Liver (tissue), 10 donors: ENCODE measurements at places on chromosomes 12 and 14. TPM values are rescaled to one million over a fixed set of nuclear protein-coding genes. Genes with fewer than 3 reads are reported as not detected.

- DNase-seq, result no peak
Measured at GRCh38 chr14:56300495-56300894, 182.3 kb downstream of the PELI2 start.

DNA sequence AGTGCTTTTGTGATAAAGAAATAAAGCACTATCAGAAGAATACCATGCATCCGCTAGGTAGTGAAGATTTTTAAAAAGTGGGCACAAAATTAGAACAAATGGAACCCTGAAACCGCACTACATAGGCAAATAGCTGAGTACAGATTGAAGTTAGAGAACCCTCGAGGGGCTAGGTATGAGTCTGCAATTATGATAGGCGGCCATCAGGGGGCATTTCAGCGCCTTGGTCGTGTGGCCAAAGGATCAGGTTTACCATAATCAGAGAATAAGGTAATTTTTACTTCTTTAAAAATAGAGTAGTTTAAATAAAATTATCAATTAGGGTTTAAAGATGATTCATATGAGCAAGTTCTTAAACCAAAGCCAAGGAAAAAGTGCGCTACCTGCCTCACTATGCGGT lies 129.8 kb downstream of the TMX1 start:
- no peak for DNase-seq

The MYH6 gene
- polyA plus RNA-seq, result not detected

GRCh38 chr12:126493366-126494108 lies 1428.3 kb downstream of the AACS start:
- no peak for DNase-seq

- no peak for DNase-seq
Measured at GRCh38 chr12:128543460-128543859, 276.5 kb downstream of the TMEM132C start.

- no peak for DNase-seq
Measured at GRCh38 chr14:99261912-99262787, 9.8 kb downstream of the BCL11B start.

DNA sequence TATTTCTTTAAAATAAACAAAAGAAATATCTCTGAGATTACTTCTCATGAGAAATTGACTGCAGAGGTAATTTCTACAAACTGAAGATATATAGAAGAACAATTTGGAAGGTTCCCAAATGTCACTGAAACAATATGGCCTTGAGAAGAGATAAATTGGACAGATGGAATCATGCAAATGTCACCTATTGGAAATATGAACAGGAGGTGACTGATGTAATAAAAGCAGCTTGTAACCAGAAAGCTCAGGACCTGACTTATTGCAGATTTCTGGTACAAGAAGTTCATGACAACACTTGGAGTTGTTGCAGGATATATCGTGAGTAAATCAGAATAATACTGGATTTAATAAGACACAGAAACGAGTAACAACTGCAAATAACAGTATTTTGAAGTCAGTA lies 93.3 kb upstream of the TRHDE start:
- DNase-seq, result no peak

GRCh38 chr14:36275741-36276140 lies 44.7 kb downstream of the MBIP start:
- no peak for DNase-seq

DNA sequence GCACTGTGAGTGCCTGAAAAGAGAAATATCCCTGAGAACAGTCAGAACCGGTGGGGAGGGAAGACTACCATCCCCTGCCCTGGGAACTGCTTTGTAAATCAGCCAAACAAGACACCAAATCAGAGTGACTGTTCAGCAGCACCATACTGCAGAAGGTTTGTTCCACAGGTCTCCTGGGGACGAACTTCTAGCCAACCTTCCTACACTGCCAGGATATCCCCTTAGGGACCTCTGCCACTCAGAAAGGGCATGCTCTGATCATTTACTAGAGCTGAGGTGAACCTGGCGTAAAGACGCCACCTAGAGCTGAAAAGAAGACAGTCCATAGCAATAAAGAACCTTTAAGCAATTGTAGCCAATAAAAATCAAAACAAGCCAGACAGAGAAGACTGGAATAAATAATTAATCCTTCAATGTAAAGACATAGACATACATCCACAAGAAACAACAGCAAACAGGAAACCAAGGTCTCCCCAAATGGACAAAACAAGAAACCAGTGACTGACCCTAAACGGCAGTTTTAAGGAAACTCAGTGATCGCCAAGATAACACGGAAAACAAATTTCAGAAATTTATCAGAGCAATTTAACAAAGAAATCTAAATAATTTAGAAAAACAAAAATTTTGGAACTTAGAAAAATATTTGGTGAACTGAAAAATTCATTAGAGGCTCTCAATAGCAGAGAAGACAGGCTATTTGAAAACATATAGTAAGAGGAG lies 228.1 kb upstream of the AMIGO2 start:
- DNase-seq, result no peak

The VWF gene
- 3.3 TPM for polyA plus RNA-seq

GRCh38 chr14:79831195-79831892 lies 380.0 kb downstream of the DIO2 start:
- no peak for DNase-seq

The HOXC10 gene
- not detected for polyA plus RNA-seq

GRCh38 chr12:49066120-49066519 lies 3.7 kb downstream of the RHEBL1 start:
- no peak for DNase-seq

DNA sequence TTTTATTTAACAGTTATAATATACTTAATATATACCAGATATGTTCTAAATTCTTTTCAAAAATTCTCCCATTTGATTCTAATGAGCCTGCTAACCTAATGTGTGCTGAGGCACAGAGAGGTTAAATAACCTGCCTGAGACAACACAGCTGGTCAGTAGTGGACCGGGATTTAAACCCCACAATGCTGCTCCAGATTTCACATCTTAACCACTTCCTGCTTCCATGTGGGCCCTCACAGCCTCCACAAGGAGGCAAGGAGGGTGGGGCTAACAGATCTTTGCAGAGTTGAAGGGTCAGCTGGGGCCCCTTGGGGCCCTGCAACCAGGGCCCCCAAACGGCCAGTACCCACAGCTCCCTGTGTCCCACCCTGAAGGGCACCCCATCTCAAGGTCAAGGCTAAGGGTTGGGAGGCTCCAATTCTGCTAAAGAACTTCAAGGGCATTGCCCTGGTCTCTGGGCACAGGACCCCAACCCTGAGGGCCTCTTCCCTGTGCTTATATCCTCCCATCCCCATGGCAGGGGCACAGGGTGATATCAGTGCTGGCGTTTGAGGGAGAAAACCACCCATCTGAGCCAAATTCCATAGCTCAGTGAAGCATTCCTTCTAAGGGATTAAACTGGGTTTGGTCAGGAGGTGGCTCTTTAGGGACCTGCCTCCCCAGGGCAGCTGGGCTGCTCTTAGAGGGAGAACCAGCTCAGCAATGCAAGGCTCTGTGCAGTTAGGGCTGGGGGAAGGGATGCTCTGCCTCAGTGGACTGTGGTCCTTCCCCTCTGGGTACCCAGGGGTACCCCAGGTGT lies 2.2 kb downstream of the KRT80 start:
- no peak for DNase-seq

- no peak for DNase-seq
Measured at GRCh38 chr12:6548966-6549683, 6.7 kb downstream of the IFFO1 start.

The TMTC1 gene
- polyA plus RNA-seq, result 3.0 TPM

- peak; percentile 98 for DNase-seq
Measured at GRCh38 chr14:24114532-24115421, at the start of the genes DCAF11 and NRL. DCAF11 (plus strand) TSS chr14:24114777; CDS start chr14:24115595, 818 bp downstream. NRL (minus strand) TSS chr14:24114949; CDS start chr14:24082848, 32,101 bp downstream.

DNA sequence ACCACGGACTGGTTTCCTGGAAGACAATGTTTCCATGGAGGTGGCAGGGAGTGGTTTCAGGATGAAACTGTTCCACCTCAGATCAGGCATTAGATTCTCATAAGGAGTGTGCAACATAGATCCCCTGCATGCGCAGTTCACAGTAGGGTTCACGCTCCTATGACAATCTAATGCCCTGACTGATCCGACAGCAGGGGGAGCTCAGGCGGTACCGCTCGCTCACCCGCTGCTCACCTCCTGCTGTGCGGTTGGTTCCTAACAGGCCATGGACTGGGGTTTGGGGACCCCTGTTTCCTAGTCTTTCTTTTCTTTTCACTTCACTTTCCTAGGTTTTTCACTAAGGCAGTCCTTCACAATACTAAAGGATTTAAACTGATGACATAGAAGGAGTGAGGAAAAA lies 39.6 kb downstream of the GUCY2C start:
- no peak for DNase-seq

- no peak for DNase-seq
Measured at GRCh38 chr12:27096420-27096819, 14.0 kb upstream of the C12orf71 start.

The PLEKHG7 gene
- polyA plus RNA-seq, result 0.08 TPM

The ARHGEF40 gene
- polyA plus RNA-seq, result 14.0 TPM

The AKAP6 gene
- 0.42 TPM for polyA plus RNA-seq

The OTOGL gene
- polyA plus RNA-seq, result 0.01 TPM

DNA sequence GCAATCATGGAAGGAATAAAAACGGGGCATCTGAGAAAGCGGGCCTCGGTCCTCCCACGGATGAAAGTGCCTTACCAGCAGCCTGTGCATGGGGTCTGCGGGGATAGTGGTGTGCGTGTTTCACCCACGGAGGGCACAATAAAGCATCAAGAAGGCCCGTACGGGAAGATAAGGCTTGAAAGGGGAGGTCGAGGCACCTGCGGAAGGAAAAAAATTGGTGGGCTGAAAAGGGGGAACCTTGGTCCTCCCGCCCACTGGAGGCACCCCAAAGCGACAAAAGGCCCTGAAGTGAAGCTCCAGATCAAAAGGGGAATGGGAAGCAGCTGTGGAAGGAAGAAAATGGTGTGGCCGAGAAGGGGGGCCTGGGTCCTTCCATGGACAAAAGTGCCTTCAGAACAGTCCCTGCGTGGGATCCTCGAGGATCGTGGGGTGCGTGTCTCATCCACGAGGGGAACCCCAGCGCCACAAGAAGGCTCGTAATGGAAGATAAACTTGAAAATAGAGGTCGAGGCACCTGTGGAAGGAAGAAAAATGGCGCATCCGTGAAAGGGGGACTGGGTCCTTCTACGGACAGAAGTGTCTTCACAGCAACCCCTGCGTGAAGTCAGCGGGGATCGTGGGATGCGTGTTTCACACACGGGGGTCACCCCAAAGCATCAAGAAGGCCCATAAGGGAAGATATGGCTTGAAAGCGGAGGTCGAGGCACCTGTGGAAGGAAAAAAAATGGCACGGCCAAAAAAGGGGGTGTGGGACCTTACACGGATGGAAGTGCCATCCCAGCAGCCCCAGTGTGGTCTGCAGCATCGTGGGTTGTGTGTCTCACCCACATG lies 276.9 kb downstream of the ALG10 start:
- no peak for DNase-seq

The NUP107 gene
- 11.7 TPM for polyA plus RNA-seq

The C12orf56 gene
- polyA plus RNA-seq, result not detected

The MARCHF9 gene
- polyA plus RNA-seq, result 1.1 TPM

DNA sequence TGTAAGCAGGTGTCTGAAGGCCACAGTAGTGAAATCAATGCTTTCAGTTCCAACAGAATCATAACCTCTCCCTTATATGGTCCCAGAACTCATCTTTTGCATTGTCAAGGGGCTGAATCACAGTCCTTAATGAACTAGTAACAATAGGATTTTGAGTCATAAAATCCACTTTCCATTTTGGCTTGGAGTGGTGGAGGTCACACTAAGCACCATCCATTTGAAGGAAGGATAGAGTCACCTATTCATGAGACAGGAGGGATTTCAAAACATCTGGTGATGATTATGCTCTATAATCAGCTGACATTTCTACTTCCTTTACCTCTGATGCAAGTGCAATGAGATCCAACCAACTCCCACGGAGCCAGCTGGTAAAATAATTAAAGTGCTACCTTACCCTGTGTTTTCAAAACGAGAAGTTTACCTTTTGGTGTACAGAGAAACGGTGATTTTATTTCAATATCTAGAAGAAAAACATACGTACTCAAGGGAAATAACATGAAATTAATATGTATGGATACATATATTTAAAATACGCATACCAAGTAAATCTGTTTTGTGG lies 59.1 kb downstream of the TMEM132D start:
- no peak for DNase-seq

- DNase-seq, result no peak
Measured at GRCh38 chr14:100762901-100763300, 36.2 kb downstream of the DLK1 start.

- DNase-seq, result no peak
Measured at GRCh38 chr12:3489057-3489456, 1.9 kb upstream of the PRMT8 start.

DNA sequence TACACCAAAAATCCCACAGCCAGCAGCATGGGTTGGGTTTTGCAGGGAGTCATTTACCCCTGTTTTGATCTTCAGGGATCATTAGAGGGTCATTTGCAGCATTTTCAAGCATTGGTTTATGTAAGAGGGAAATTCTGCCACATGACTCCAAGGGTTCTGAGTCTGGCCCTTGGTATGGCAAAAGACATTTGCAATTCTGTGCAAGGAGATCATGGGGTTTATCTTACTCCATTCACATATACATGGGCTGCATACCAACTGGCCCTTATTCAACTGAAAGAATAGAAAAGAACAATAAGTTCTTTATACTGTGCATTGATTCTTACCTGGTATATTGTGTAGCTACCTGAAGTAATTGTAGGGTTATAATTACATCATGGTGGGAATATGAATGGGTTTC lies 13.7 kb downstream of the SIX4 start:
- DNase-seq, result no peak

The ARHGDIB gene
- polyA plus RNA-seq, result 57.4 TPM

The RERG gene
- polyA plus RNA-seq, result 1.2 TPM

The HPD gene
- polyA plus RNA-seq, result 812 TPM

DNA sequence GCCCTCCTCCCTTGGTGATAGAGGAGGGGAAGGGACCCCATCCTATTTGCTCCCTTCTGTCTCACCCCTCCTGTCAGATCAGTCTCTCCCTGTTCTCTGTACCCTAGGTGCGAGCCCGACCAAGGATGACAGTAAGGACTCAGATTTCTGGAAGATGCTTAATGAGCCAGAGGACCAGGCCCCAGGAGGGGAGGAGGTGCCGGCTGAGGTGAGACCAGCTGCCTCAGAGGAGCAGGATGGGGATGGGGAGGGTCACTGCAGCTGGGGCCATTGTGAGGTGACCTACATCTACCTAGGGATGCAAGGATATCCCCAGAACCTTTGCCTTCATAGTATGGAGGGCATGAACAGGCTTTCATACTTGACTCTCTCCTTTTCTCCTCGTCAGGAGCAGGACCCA lies 22.2 kb downstream of the AGAP2 start:
- DNase-seq, result no peak

GRCh38 chr12:100987552-100988521 lies 193.3 kb downstream of the ANO4 start:
- DNase-seq, result peak; percentile 39

The LTBP2 gene
- 0.69 TPM for polyA plus RNA-seq

- DNase-seq, result no peak
Measured at GRCh38 chr14:77062261-77062660, 33.8 kb upstream of the IRF2BPL start.

GRCh38 chr14:101823511-101824120 lies 62.1 kb downstream of the PPP2R5C start:
- DNase-seq, result no peak

GRCh38 chr12:57614178-57614947 lies 3.1 kb downstream of the ARHGEF25 start:
- no peak for DNase-seq

- no peak for DNase-seq
Measured at GRCh38 chr14:49582113-49582977, 3.8 kb downstream of the RPS29 start.

- no peak for DNase-seq
Measured at GRCh38 chr14:98161356-98161755, 1110.6 kb downstream of the BCL11B start.

- peak; percentile 40 for DNase-seq
Measured at GRCh38 chr14:65167072-65167645, 64.8 kb upstream of the MAX start.
